ENCODE measurements at places on chromosomes 2 and 18. TPM values are rescaled to one million over a fixed set of nuclear protein-coding genes. Genes with fewer than 3 reads are reported as not detected.

FAM124B gene
- 3.3 TPM for total RNA-seq

GRCh38 chr18:64165906-64166305 lies 17.0 kb upstream of the LINC00305 start:
- H3K27ac ChIP-seq = no peak overlapping the region
- no peak overlapping the region for H3K4me3 ChIP-seq
- H3K27me3 ChIP-seq = no peaks in the 10 kb centered on the region
- no peaks in the 10 kb centered on the region for H3K4me1 ChIP-seq
- no peaks in the 10 kb centered on the region for H3K36me3 ChIP-seq

CCDC148 gene
- total RNA-seq = not detected

GPR155 gene
- total RNA-seq = 16.7 TPM

DNA sequence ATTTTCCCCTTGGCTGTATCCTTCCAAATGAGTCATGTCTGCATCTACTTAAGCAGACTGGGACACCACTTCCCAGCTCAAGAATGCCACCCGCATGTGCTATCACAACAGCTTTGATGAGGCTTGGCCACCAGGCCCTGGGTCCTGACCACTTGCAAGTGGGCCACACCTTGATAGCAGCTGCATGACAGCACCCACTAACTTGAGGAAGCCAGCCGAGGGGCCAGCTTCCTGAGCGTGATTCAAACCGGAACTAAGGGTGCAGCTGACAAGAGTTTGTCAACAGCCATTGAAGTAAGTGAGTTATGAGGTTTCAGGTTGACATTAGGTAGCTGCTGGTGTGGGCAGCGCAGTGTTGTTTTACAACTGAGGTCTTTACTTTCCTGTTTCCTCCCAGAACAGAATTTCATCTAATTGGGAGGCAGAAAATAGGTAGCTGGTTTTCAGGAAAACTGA lies 54.4 kb downstream of the EPHA4 start:
- no peaks in the 10 kb centered on the region for H3K27me3 ChIP-seq
- no peak overlapping the region for H3K27ac ChIP-seq
- DNase-seq = peak; percentile 67
- H3K36me3 ChIP-seq = no peaks in the 10 kb centered on the region

- no peak for DNase-seq
- peaks cover 32% of the 10 kb centered on the region for H3K27me3 ChIP-seq
- H3K4me3 ChIP-seq = no peak overlapping the region
- no peak overlapping the region for H3K27ac ChIP-seq
These were observed 141.9 kb upstream of the CTAGE1 start for GRCh38 chr18:22559414-22560274.

DNA sequence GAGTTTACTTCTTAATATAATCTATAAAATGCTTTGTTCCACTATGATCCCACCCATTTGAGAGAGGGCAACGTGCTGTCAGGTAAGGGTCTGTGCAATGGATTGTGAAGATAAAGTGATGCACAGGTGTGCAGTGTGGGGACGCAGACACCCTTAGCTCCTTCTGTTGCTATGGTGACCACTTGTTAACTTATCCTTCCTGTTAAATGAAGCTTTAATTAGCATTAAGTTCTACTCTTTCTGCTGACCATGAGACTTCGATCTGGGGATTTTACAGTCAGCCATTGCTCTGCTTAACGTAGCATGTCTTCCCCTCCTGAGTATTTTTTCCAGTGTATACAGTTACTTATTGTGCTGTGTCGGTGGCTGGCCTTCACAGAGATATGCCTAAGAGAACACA lies 23.1 kb upstream of the ALKAL2 start:
- no peak for DNase-seq
- no peak overlapping the region for H3K27ac ChIP-seq
- peaks cover 3% of the 10 kb centered on the region for H3K4me1 ChIP-seq
- H3K4me3 ChIP-seq = no peak overlapping the region
- H3K27me3 ChIP-seq = peaks cover 10% of the 10 kb centered on the region

DNA sequence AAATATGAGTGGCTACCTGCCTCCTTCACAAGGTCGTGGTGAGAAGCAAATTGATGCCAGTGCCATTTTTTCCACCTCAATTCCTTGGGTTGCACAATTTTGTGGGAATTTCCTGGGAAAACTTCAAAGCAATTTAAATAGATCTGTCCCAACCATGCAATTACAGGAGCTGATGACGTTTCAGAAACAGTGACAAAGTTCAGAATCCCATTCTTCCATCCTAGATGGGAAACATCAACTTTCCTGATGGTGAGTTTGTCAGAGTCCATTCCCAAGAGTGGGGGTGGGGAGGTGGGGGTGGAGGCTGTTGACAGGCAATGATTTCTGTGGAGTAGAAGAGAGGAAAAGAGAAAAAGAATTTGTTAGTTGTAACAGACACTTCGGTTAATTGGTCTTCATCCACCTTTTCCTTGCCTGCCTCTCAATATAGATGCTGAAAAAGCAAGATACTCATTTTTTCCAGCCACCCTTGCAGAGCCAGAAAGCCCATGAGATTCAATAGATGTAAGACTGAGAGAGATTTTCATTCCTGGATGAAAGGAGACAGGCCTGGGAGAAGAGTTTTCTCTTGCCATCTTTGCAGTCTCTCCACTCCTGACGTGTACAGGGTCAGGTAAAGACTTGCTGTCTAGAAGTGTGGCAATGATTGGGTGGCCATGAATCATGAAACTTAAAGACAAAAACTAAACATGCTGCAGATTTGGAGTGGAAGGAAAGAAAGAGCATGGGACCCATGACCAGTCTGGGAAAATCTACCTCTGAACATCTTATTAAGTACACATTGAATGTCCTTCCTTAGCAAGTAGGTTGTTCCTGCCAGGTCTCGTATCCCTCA lies 47.3 kb downstream of the SOCS6 start:
- no peaks in the 10 kb centered on the region for H3K4me1 ChIP-seq
- no peak overlapping the region for H3K27ac ChIP-seq
- peaks cover 2% of the 10 kb centered on the region for H3K36me3 ChIP-seq
- DNase-seq = no peak
- peaks cover 11% of the 10 kb centered on the region for H3K27me3 ChIP-seq

MYO1B gene
- total RNA-seq = 0.52 TPM

DNA sequence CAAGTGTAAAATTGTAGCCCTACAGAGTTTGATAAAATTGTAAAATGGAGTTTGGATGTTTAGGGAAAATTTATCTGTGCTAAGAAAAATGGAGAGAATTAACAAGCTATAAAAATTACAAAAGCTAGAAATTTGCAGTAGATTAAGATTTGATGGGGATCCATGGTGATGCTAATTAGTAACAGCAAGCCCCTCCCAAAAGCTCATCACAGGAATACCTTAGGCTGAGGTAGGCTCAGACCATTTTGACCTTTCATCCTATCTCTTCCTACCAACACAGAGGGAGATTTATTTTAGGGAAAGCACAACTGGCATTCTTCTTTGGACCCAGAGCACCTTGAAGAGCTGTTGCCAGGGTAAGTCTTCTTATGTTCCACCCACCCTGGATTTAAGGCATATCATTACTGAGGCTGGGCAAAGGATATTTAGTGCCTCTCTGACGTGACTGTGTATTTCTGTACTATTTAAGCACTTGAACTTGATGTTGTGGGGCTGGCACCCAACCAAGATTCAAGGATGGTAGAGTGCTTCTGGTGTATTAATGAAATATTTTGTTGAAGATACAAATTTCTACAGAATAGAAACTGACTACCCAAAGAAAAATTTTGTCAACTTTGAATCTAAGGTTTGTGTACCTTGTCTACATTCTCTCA lies 70.8 kb upstream of the SLC39A10 start:
- H3K36me3 ChIP-seq = no peaks in the 10 kb centered on the region
- no peak overlapping the region for H3K27ac ChIP-seq
- no peak overlapping the region for H3K4me3 ChIP-seq
- peaks cover 2% of the 10 kb centered on the region for H3K4me1 ChIP-seq
- DNase-seq = no peak

- H3K27me3 ChIP-seq = no peaks in the 10 kb centered on the region
- H3K36me3 ChIP-seq = no peaks in the 10 kb centered on the region
- no peak overlapping the region for H3K4me3 ChIP-seq
- no peak for DNase-seq
- no peak overlapping the region for H3K27ac ChIP-seq
- no peaks in the 10 kb centered on the region for H3K4me1 ChIP-seq
These were observed 272.4 kb downstream of the FIGN start for GRCh38 chr2:163463411-163463810.

DNA sequence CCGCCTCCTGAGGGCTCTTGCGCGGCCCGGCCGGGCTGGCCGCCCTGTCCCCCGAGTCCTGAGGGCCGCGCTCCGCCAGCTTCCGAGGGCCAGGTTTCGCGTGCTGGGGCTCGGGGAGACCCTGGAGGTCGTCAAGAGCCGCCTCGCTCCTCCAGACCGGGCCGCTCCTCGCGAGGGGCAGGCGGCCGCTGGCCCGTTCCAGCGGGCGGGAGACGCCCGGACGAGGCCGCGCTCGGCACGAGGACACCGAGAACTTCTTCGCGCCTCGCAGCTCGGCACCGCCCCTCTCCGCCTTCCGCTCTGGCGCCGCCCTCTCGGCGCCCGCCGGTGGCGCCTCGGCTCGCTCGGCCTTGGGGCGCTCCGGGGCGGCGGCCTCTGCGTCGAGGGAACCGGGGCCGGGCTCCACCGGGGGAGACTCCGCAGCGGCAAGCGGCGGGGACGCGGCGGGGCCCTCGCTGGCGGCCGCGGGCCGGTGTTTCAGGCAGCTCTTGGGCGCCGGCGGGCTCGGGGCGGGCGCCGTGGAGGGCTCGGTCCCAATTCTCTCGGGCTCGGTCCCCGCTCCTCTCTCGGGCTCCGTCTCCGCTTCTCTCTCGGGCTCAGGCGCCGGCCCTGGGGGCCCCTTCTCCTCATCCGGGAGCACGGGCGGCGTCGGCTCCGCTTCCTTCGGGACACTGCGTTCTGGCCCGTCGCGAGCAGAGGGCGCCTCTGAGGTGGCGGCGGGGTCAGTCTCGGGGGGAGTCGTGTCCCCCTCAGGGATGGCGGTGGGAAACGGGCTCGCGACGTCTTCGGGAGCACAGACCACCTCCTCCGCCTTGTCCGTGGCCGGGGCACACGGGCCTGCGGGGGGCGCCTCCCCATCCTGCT lies 91.6 kb upstream of the MGAT4A start:
- peak overlapping the region; percentile 78 for H3K4me3 ChIP-seq
- DNase-seq = peak; percentile 70
- no peaks in the 10 kb centered on the region for H3K36me3 ChIP-seq
- peaks cover 25% of the 10 kb centered on the region for H3K4me1 ChIP-seq

GRCh38 chr2:14363976-14364375 lies 268.5 kb upstream of the LRATD1 start:
- H3K4me3 ChIP-seq = no peak overlapping the region
- no peak overlapping the region for H3K27ac ChIP-seq
- no peaks in the 10 kb centered on the region for H3K36me3 ChIP-seq
- no peak for DNase-seq
- no peaks in the 10 kb centered on the region for H3K27me3 ChIP-seq

GRCh38 chr2:176553685-176554100 lies 284.5 kb downstream of the MTX2 start:
- peaks cover 17% of the 10 kb centered on the region for H3K4me1 ChIP-seq
- peaks cover 66% of the 10 kb centered on the region for H3K27me3 ChIP-seq
- H3K36me3 ChIP-seq = no peaks in the 10 kb centered on the region

ABHD1 gene
- 0.94 TPM for total RNA-seq

DNA sequence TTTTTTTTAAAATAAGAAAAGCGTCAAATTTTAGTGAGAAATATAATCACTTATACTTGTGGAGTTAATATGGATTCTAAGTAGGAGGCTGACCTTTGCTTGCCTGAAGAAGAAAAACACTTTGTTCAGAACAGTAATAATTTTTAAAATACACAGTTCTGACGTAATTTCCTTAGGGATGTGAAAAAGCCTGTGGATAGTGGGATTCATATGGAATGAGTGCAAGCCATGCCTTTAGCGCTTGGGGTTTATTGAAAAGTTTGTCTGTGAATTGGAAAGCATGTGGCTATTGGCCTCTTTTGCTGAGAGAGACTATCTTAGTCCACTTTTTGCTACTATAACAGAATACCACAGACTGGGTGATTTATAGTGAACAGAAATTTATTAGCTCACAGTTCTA lies 151.3 kb downstream of the CCDC85A start:
- no peak overlapping the region for H3K27ac ChIP-seq
- no peaks in the 10 kb centered on the region for H3K4me1 ChIP-seq

- H3K27me3 ChIP-seq = peaks cover 71% of the 10 kb centered on the region
- H3K4me3 ChIP-seq = no peak overlapping the region
- no peaks in the 10 kb centered on the region for H3K4me1 ChIP-seq
- DNase-seq = no peak
- H3K27ac ChIP-seq = no peak overlapping the region
These were observed 24.2 kb downstream of the COLEC12 start for GRCh38 chr18:476251-476664.

GRCh38 chr2:44668336-44668735 lies 273.2 kb upstream of the SIX3 start:
- peaks cover 10% of the 10 kb centered on the region for H3K36me3 ChIP-seq
- DNase-seq = no peak
- H3K4me1 ChIP-seq = peaks cover 2% of the 10 kb centered on the region

GRCh38 chr18:76507830-76508385 lies 12.9 kb upstream of the ZNF516 start:
- no peaks in the 10 kb centered on the region for H3K4me1 ChIP-seq
- no peak overlapping the region for H3K4me3 ChIP-seq
- H3K27ac ChIP-seq = no peak overlapping the region

PROM2 gene
- 0.77 TPM for total RNA-seq

DNA sequence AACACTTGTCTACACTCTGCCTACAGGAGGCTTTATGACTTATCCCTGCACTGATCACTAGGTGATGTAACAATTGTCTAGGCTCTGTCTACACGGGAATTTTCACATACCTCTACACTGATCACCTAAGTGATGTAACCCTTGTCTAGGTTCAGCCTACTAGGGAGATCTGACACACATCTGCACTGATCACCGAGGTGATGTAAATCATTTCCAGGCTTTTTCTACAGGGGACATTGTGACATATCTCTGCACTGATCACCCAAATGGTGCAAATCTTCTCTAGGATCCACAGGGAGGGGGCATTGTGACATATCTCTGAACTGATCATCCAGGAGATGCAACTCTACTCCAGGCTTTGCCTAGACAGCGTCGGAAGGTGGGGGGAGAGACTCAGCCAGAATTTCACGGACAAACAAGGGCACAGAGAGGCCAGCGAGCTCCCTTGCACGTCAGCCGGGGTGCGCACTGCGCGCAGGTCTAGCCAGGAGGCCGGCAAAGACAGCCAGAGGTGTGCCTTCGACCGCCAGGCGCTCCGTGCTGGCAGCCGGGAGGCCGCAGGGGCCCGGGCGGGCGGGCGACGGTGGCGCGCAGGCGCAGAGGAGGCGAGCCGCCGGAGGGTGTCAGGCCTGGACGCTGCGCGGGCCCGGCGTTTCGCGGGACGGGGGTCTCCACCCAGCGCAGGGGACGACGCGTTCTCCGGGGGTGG lies 46.9 kb upstream of the USP14 start:
- peaks cover 3% of the 10 kb centered on the region for H3K4me1 ChIP-seq
- DNase-seq = peak; percentile 66
- no peaks in the 10 kb centered on the region for H3K36me3 ChIP-seq
- H3K4me3 ChIP-seq = peak overlapping the region; percentile 77
- H3K27me3 ChIP-seq = no peaks in the 10 kb centered on the region

GRCh38 chr2:170475878-170476277 lies 239.3 kb upstream of the SP5 start:
- DNase-seq = no peak
- no peaks in the 10 kb centered on the region for H3K4me1 ChIP-seq
- H3K36me3 ChIP-seq = no peaks in the 10 kb centered on the region
- no peak overlapping the region for H3K4me3 ChIP-seq

NOSTRIN gene
- total RNA-seq = not detected

GRCh38 chr18:49207361-49207760 lies 253.1 kb downstream of the DYM start:
- peak overlapping the region; percentile 63 for H3K27ac ChIP-seq
- DNase-seq = no peak
- peaks cover 4% of the 10 kb centered on the region for H3K36me3 ChIP-seq
- H3K4me3 ChIP-seq = no peak overlapping the region

POTEF gene
- not detected for total RNA-seq

FIGN gene
- total RNA-seq = not detected
